ENCODE measurements at places on chromosomes 11 and 22. TPM values are rescaled to one million over a fixed set of nuclear protein-coding genes. Genes with fewer than 3 reads are reported as not detected.

Gene TSSK2
- total RNA-seq = not detected

Gene MRPL17
- total RNA-seq = 75.5 TPM

Gene DNAJB7
- not detected for total RNA-seq

Gene INPP5J
- total RNA-seq = 0.20 TPM

Gene TSGA10IP
- not detected for total RNA-seq

Gene TRIM49C
- not detected for total RNA-seq

Gene FOLR2
- not detected for total RNA-seq

Gene ZC3H12C
- 26.4 TPM for total RNA-seq

Gene CFAP68
- total RNA-seq = 3.5 TPM

Gene OR2D2
- total RNA-seq = 0.18 TPM

Gene FJX1
- 26.9 TPM for total RNA-seq

Gene RCN1
- total RNA-seq = 401 TPM

Gene FAT3
- total RNA-seq = under 0.01 TPM

Gene GLYATL2
- total RNA-seq = not detected

Gene APOL5
- not detected for total RNA-seq

Gene RASGRP2
- total RNA-seq = 0.53 TPM

Gene LRRC55
- total RNA-seq = not detected

Gene SORL1
- 0.53 TPM for total RNA-seq

Gene CSNK2A3
- total RNA-seq = 1.4 TPM

Gene RTCB
- total RNA-seq = 187 TPM

Gene UCP2
- 0.59 TPM for total RNA-seq

Gene DEUP1
- total RNA-seq = not detected

Gene CALCA
- not detected for total RNA-seq

Gene FXYD2
- total RNA-seq = 0.13 TPM

Gene ADAMTS15
- total RNA-seq = under 0.01 TPM

Gene MUC2
- total RNA-seq = not detected

Gene OR56A3
- not detected for total RNA-seq

Gene XKR3
- total RNA-seq = not detected

Gene OR5A1
- not detected for total RNA-seq

Gene C11orf86
- total RNA-seq = not detected

Gene RIC3
- under 0.01 TPM for total RNA-seq

Gene KRTAP5-7
- total RNA-seq = not detected

Gene OR2AG2
- total RNA-seq = 0.07 TPM

Gene FGF3
- not detected for total RNA-seq

Gene PHETA2
- total RNA-seq = 25.4 TPM

Gene TP53AIP1
- not detected for total RNA-seq

Gene KCNJ11
- total RNA-seq = 0.07 TPM

Gene SHISA8
- total RNA-seq = not detected

Gene IL17REL
- 0.04 TPM for total RNA-seq

Gene SYTL2
- 0.53 TPM for total RNA-seq

Gene KRTAP5-8
- not detected for total RNA-seq

Gene OR51B5
- total RNA-seq = not detected

Gene CHST1
- total RNA-seq = 26.0 TPM

Gene VSTM5
- not detected for total RNA-seq

Gene LYVE1
- 2.2 TPM for total RNA-seq

Gene YPEL4
- 0.20 TPM for total RNA-seq

Gene CDCA5
- 9.0 TPM for total RNA-seq

Gene RFPL3
- total RNA-seq = not detected
